ENCODE measurements at places on chromosomes 5 and 9.
A peak's percentile ranks its signal among the peaks of the same experiment; 100 is the strongest.

DNA sequence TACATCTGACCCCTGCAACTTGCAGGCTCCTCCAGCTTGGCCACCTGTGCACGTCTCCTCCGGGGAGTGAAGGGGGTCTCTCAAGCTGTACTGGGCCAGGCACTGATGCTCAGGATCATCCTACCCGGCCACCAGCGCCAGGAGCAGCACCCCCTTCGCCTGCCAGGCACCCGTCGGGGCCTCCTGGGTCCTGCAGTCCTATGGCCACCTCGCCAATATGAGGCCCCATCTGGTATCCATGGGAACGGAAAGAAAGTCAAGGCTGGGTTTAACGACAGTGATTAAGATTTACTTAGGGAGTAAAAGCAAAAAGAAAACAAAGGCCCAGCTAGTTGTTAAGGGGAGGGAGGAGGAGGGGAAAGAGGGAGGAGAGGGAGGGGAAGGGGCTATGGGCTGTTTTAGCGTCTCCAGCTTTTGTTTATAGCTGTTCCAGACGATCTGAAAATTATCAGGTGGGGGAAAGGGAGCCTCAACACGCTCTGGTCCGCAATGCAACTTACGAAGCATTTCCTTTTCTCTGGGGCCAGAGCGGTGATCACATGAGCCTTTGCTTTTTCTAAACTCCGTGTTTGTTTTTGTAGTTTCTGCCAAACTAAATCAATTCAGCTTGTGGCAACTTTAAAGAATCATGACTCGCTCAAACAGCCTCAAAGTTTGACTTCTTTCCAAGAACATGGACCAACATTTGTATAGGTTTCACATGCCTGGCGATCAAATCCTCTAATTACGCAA is 132.4 kb downstream of the ROR2 start:
- no peak for DNase-seq

DNA sequence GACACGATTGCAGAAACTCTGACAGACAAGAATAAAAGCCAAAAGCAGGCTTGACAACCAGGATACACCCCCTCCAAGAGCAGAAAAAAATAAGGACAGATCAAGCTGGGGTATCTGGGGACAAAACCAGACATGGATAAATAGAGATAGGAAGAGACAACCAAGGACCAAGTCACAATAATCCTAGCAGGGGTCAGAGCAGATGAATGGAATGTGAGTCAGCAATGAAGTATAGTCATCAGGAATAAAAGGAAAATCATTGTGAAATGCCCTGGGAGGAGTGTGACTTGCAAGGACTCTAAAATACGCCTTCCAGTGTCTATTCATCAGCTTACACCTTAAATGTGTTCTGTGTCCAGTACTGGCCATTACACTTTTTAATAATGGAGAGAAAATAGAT is 206.8 kb downstream of the CAAP1 start:
- DNase-seq, result no peak

- peak; percentile 58 for DNase-seq
Measured at GRCh38 chr5:176660860-176661641, 13.8 kb downstream of the TSPAN17 start.

GRCh38 chr5:140734354-140734753 is 34.1 kb downstream of the ZMAT2 start:
- no peak for DNase-seq

DNA sequence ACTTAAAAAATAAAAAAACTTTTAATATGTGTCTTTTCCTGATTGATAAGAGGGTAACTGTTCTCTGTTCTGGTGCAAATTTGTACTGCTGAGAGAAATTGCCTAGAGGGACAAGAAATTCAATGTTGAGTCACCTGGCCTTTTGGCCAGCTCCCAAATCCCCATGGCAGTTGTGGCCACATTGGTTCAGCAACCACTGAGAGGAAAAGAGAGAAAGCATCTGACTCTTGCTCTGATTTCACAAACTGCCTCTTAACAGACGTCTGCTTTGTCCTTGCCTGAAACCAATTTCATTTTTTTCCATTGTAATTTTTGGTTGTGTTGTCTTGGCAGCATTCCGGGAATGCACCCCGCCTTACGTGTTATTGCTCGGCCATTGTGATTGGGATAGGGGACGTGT is 42.4 kb downstream of the NTRK2 start:
- DNase-seq, result no peak

GRCh38 chr5:65152131-65152530 is 329.6 kb downstream of the ADAMTS6 start:
- DNase-seq, result no peak

DNA sequence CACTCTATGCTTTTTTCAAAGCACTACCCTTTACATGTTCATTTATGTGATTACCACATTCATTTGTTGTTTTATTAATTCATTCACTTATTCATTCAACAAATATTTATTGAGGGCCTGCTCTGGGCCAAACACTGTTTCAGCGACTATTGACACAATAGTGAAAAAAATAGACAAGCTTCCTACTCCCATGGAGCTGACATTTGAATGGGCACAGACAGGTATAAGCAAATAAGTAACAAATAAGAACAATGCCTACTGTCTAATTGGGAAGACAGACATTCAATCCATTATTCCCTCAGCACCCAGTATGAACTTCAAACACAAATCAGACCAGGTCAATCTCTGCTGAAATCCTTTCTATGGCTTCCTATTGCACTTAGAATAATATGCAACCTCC is 156.9 kb upstream of the NR3C1 start:
- DNase-seq, result no peak

DNA sequence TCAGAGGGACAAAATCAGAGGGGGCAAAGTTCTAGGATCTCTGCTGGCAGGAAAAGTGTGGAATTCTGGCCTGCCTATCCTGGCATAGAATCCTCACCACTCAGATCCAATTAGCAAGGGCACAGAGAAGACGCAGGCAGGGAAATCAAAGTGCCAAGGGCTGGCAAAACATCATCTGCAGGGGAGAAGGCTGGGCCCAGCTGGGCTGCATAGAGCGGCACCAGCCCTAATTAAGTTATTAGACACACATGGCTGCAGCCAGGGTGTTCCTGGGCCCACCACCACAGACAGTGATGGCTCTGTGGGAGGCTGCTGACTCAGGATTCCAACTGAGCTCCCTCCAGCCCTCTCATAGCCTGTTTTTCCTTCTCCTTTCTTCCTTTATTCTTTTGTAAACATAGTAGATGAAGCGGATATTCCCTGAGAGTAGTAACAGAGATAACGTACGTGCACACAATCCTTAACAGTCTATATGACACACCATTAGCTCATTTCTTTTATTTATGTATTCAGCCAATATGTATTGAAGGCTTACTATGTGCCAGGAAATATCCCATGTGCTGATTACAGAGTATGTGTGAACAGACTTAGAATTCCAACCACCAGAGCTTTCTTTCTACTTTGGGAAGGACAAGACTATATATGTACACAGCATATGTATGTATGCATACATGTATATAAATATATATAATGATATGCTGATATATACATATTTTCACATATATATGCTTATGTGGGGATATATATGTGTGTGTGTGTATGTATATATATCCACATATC is 236.1 kb downstream of the ASTN2 start:
- no peak for DNase-seq

- no peak for DNase-seq
Measured at GRCh38 chr5:6250121-6250520, 128.2 kb downstream of the MED10 start.

DNA sequence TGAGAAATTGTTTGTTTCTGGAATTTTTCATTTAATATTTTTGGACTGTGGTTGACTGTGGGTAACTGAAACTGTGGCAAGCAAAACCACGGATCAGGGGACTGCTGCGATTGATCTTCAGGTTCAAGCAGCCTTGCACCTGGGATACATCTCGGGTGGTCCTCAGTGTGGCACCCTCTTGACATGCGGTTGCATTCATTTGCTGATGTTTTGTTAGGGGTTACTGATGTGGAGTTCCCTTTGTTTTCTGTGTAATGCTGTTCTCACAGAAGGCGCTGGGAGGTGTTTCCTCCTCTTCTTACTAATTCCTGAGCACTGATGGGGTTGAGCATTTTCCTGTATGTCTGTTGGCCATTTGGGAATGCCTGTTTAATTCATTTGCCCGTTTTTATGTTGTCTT is 60.4 kb downstream of the EHMT1 start:
- DNase-seq, result no peak

GRCh38 chr9:14345354-14346230 is 31.7 kb upstream of the NFIB start:
- DNase-seq, result no peak

All from stimulated activated CD8-positive, alpha-beta memory T cell treated with anti-CD3 and anti-CD28 coated beads, Interleukin-7, amount 100 ng/mL, for 48 hours (primary cell).